ENCODE measurements at places on chromosomes 7 and 10. TPM values are rescaled to one million over a fixed set of nuclear protein-coding genes. Genes with fewer than 3 reads are reported as not detected.

DNA sequence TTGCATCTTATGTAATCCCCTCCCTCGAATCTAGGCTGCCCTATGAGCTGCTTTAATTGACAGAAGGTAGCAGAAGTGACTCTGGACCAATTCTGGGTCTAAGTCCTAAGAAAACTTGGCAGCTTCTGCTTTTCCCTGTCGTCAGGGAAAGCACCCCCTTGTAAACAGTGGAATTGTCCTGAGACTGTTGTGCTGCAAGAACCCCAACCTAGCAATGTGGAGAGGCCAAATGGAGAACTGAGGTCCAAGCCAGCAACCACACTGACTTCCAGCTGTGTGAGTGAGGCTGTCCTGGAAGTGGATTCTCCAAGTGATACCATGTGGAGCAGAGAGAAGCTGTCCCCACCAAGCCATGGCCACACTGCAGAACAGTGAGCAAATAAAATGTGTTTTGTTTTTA lies 75.5 kb downstream of the ARHGAP22 start:
- no peak for ATAC-seq

- ATAC-seq: peak; percentile 30
Observed at GRCh38 chr10:124612611-124613498, 131.3 kb downstream of the FAM53B start.

DNA sequence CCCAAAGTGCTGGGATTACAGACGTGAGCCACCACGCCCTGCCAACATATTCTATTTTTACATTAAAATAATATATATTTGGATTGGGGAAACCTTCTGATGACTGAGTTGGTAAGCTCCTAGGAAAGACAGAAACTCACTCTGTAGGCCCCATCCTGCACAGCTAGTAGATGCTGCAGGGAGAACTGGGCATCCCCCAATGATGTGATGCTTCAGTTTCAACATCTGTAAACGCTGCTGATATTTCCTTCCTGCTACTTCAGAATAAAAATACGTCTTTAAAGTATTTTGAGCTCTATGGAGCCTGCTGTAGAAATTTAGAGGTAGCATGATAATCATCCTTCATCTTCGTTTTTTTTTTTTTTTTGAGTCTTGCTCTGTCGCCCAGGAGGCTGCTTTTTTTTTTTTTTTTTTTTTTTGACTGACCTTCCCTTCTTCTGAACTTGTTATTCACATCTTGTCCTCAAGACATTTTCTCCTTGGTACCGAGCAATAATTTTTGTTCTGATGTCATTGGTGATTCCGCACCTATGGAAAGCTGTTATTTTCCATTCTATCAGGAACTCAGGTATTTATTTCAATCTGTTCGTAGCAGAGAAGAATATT lies 21.8 kb upstream of the INPP5F start:
- no peak for ATAC-seq

- peak; percentile 27 for ATAC-seq
Observed at GRCh38 chr7:149071641-149072437, 18.7 kb downstream of the ZNF786 start.

- no peak for ATAC-seq
Observed at GRCh38 chr7:291373-292092, 1.6 kb downstream of the FOXL3 start.

GRCh38 chr10:30048768-30049517 lies 10.4 kb downstream of the JCAD start:
- no peak for ATAC-seq

- ATAC-seq: no peak
Observed at GRCh38 chr10:70092389-70092718, 39.7 kb downstream of the MACROH2A2 start.

GRCh38 chr7:69770613-69771012 lies 172.3 kb downstream of the AUTS2 start:
- ATAC-seq: no peak

Gene LRRC61
- total RNA-seq: 9.6 TPM

Gene RBP4
- total RNA-seq: 0.60 TPM

Gene SKAP2
- total RNA-seq: 22.2 TPM

Gene ITGB8
- 16.3 TPM for total RNA-seq

Gene HOXA2
- total RNA-seq: 1.1 TPM

Gene ADAP1
- 5.7 TPM for total RNA-seq
